ENCODE measurements at places on chromosomes 1 and 21.

DNA sequence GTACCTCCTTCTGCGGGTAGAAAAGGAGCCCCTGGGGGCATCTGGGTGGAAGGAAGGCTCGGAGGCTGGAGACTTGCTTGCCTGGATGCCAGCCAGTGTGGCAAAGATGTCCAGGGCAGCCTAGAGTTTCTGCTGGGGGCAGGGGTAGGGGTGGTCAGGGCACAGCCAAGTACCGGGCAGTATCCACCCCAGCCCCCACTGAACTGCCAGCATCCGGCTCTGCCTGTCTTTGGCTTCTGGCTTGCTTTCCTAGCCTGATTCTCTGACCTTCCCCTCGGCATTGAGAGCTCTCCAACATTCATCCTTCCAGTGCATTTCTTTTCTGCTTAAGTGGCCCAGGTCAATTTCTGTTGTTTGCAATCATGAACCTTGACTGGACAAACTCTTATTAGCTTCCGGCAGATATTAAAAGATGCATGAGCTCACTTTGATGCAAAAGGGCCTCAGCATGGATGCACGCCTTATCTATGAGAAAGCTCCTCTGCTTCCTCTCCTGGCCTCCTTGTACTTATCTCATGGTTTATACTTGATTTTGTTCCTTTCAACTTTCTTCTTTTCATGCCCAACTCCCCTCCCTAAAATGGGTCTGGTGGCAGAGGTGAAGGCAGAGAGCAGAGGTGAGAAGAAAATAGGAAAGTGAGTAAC is 116.9 kb downstream of the HLCS start:
- DNase-seq, result no peak

DNA sequence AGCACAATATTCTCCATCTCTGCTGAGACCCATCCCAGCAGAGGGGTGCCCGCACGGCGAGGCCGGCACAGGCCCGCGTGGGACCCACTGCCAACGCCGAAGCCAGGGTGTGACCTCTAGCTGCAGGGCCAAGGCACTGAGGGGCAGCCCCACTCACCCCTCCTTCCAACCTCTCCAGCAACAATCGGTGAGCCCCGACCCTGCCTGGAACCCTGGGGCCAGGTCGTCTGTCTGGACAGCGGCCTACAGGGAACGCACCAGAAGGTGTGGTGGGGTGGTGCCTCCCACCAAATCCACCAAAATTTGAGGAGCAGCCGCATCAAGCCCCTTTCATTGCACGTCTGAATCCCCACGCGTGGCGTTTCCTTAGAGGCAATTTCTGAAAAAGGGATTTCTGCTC is 63.0 kb upstream of the ADARB1 start:
- peak; percentile 42 for DNase-seq

DNA sequence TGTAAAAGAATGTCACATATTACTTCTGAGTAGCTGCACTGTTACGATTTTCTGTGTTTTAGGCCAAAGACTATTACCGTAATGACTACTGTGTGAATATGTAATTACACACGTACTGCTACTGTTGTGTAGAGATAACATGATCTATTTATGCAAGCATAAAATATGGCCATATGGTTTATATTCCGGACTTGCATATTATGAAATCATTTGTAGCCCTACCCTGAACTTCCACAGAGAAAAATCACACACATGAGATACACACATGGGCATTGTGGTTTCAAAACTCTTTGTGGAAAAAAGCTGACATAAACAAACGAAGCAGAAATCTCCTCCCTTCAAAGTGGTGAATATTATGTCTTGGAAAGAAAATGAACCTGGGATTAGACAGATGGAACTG is 373.0 kb upstream of the ADAMTS5 start:
- peak; percentile 10 for DNase-seq

DNA sequence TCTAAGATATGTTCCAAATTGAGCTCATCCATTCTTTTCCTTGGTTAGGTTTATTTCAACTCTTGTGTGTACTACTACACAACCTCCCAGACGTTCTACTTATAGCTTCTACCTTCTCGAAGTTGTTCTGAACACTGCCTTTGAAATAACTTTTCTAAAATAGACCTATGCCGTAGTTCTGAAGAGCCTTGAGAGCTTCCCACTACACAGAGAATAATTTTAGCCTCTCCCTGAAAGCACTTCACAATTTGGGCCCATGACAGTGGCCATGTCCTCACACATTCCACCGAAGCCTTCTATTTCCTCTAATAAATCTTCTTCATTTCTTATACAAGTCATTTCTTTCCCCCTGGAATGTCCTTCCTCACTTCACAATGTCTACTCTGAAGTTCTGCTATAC is 62.2 kb downstream of the CRB1 start:
- DNase-seq, result no peak

DNA sequence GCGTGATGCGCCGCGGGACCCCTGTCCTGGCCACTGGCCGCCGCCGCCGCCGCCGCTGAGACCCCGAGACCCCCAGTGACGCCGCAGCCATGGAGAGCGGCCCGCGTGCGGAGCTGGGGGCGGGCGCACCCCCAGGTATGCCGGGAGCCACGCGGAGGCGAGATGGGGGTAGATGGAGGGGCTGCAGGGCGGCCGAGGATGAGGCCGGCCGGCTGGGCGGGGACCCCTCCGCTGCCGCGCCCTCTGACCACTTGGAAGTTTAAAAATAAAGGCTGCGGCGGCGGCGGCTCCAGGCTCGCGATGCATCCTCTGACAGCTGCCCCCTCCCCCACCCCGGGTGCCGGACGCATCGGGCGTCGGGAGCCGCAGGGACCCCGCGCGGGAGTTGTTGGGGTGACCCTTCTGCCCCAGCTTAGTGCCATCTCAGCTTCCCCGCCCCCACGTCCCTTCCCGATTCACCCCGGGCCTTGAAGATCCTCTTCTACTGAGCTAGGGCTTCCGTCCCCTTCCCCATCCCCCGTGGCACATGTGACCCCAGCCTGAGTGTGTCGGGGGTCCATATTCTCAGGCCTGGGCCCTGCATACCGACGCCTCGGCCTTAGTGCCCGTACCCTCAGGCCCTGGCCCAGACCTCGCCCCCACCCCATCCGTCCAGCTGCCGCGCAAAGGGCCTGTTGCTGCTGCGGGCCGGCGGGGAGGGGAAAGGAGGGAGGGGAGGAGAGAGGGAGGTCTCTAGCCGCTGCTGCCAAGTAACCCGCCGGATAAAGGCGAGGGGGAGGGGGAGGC is 562 bp downstream of the MAP7D1 start:
- peak; percentile 92 for DNase-seq

DNA sequence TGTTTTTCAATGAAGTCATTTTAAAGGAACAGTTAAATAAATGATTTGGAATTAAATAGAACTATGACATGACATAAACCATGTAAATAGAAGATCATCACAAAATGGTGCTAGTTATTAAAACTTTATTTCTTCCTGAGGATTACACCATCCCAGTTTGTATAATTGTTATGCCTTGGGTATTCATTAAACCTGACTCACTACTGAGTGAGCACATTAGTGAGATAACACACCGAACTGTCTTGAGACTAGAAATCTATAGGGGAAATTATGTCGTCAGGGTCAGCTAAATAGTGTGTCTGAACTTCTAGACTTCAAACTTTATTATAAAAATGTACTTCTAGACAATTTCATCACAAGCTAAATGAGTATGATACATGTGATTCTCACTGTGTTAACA is 189.4 kb downstream of the NCAM2 start:
- no peak for DNase-seq

- peak; percentile 76 for DNase-seq
Observed at GRCh38 chr21:25640202-25640942, 1.3 kb downstream of the JAM2 start.
